ENCODE measurements at places on chromosomes 3 and 15. TPM values are rescaled to one million over a fixed set of nuclear protein-coding genes. Genes with fewer than 3 reads are reported as not detected.

- H3K4me1 ChIP-seq, result no peaks in the 10 kb centered on the region
- H3K36me3 ChIP-seq, result no peaks in the 10 kb centered on the region
- peaks cover 1% of the 10 kb centered on the region for H3K27me3 ChIP-seq
- no peak for DNase-seq
- no peak overlapping the region for H3K4me3 ChIP-seq
- H3K27ac ChIP-seq, result no peak overlapping the region
These were observed 306.4 kb upstream of the CNTN3 start for GRCh38 chr3:74920721-74921350.

DNA sequence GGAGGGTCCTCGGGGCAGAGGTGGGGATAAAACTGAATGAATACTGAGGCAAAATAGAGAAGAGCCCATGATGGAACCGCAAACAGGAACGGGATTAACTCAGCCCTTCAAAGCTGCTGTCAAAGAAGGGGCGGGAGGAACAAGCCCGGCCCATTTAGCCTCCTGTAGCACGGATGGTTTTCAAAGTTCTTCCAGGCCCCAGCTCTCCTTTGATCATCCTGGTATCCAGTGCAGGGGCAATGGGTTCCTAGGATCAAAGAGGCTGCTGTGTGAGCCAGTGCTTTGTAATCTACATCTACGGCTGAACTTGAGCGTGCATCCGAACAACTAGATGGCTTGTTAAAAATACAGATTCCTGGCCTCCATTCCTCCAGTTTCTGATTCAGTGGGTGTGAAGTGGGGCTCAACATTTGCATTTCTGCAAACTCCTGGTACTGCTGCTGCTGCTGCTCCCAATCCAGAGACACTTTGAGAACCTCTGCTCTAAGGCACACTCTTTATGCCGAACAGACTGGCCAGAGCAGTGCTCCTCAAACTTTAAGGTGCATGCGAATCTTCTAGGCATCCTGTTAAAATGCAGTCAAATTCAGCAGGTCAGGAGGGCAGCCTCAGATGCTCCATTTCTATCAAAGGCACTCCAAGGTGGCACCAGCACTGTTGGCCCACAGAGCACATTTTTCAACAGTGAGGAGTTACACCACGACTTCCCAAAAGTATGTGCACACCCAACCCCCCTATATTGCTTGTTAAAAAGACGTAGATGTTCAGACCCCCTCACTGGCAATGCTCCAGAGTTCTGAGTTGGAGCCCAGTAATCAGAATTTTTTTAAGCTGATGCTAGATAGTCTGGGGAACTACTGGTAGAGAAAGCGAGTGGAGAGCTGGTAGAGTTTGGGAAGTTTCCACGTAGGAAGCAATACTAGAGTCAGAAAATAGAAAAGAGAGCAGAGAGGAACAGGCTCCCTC, 5.6 kb downstream of the GALNT15 start:
- no peak for DNase-seq
- no peaks in the 10 kb centered on the region for H3K36me3 ChIP-seq
- H3K4me1 ChIP-seq, result no peaks in the 10 kb centered on the region
- H3K27me3 ChIP-seq, result no peaks in the 10 kb centered on the region
- H3K27ac ChIP-seq, result no peak overlapping the region

DNA sequence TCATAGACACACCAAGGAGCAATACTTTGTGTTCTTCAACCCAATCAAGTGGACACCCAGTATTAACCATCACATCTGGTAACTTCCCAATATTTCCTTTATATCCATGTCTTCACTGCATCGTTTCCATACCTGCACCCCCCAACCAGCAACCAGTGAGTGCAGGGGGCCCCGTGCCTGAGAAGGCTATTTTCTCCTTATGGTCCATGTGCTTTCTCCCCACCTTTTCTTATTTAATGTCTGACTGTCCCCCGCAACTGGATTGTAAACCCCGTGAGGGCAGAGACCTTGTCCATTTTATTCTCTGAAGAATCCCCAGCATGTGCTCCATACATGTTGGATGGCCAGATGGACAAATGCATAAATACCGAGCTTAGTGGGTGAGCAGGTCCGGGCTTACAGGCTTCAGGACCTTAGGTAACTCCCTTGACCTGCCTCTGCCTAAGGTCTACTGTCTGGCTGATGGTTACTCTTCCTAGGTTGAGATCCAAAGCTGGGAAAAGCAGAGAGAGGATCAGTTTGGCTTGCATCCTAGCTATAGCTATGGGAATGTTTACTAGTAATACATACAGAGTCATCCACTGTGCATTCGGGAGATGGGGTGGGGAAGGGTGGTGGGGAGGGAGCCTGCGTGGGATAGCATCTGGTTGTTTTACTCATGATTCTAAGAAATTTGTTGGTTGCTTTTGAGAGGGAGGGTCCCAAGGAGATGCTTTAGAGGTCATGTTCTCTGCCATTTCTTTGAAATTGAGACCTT, 41.5 kb downstream of the PXYLP1 start:
- H3K36me3 ChIP-seq, result no peaks in the 10 kb centered on the region
- H3K4me3 ChIP-seq, result no peak overlapping the region
- no peak overlapping the region for H3K27ac ChIP-seq
- H3K4me1 ChIP-seq, result no peaks in the 10 kb centered on the region

GRCh38 chr3:15876669-15877068, 78.9 kb upstream of the ANKRD28 start:
- no peak overlapping the region for H3K4me3 ChIP-seq
- H3K4me1 ChIP-seq, result no peaks in the 10 kb centered on the region
- H3K27ac ChIP-seq, result no peak overlapping the region
- no peak for DNase-seq
- no peaks in the 10 kb centered on the region for H3K36me3 ChIP-seq

DNA sequence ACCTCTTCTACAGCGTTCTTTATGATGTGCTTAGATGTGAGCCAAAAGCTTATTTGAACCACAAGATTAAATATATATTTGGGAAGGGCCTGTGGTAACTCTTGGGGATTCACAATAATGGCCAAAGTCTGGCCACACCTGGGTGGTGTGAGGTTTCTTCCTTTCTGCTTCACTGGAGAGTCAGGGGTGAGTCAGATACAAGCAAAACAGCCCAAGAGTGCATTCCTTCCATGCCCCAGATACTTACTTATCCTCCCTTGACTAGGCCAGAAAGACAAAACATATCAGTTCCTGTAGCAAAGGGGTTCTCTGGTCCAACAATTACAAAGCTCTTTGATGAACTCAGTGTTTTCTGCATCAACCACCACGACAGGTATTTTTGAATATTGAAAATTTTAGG, 941 bp downstream of the ZBED2 start:
- no peaks in the 10 kb centered on the region for H3K4me1 ChIP-seq
- H3K36me3 ChIP-seq, result no peaks in the 10 kb centered on the region

DNA sequence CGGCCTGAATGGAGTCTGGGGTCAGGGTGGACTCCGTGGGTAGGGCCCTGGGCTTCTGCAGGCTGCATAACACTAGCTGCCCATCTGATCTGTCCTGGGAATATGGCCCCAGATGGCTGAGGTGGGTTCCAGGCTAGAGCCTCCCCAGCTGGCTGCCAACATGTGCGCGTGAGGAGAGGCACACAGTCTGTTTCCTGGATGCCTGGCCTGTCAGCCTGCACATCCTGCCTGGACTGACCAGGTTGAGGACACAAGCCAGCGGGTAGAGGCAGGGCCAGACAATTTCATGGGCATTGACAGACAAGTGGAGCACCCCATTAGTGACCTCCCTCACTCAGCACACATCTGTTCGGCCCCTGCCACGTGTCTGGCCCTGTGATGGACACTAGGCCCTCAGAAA, 29.8 kb upstream of the RPL29 start:
- H3K36me3 ChIP-seq, result no peaks in the 10 kb centered on the region
- H3K4me3 ChIP-seq, result no peak overlapping the region
- no peaks in the 10 kb centered on the region for H3K27me3 ChIP-seq
- H3K4me1 ChIP-seq, result peaks cover 5% of the 10 kb centered on the region
- DNase-seq, result no peak

- H3K4me1 ChIP-seq, result no peaks in the 10 kb centered on the region
- no peaks in the 10 kb centered on the region for H3K36me3 ChIP-seq
- no peak overlapping the region for H3K27ac ChIP-seq
- no peaks in the 10 kb centered on the region for H3K27me3 ChIP-seq
These were observed 63.3 kb downstream of the WNT5A start for GRCh38 chr3:55423782-55424181.

COL7A1 gene
- total RNA-seq, result 7.8 TPM

GRK7 gene
- total RNA-seq, result not detected
